ENCODE measurements at places on chromosomes 2 and 18.

- no peaks in the 10 kb centered on the region for H3K4me1 ChIP-seq
- no peak overlapping the region for H3K27ac ChIP-seq
- no peak for DNase-seq
- H3K4me3 ChIP-seq = no peak overlapping the region
- no peaks in the 10 kb centered on the region for H3K36me3 ChIP-seq
These were observed 107.0 kb downstream of the PDE1A start for GRCh38 chr2:182319556-182320505.

DNA sequence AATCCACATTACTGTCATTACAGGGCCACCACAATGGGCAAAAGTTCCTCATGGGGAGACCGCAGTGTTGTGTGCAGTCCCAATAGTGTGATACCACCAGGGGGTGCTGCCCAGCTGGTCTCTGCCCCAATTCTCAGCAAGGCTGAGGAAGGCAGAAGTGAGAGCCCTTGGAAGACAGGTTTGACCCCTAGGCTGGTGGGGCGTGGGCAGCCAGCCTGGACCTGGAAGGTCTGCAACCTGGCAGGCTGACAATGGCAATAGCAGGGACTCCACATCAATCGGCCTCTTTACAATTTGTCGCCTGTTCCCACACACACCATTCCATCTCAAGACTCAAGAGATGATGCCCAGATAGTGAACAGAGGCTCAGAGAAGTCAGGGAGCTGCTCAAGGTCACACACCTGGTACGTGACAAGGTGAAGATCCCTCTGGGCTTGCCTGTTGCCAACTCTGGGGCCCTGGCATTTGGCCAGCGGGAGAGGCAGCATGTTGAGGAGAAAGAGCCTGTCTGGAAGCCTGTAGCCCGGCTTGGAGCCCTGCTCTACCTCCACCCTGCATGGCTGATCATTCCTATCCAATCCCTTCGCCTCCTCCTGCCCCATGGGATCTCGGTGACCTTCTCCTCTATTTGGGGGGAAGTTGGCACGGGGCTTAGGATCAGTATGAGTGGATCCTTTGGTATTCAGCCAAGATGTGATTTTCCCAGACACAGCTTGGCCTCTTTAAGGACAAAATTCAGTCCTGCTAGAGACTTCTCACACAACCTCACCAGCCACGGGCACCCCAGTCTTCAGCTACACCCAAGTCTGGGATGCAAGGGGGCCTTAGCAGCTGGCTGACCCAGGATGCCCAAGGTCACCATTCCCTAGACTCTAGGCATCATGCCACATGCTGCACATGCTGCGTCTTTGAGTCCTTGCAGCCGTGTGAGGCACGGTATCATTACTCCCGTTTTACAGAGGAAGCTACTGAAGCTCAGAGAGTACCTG is 2.9 kb upstream of the ATOH8 start:
- peaks cover 33% of the 10 kb centered on the region for H3K27me3 ChIP-seq
- peaks cover 59% of the 10 kb centered on the region for H3K4me1 ChIP-seq
- no peaks in the 10 kb centered on the region for H3K36me3 ChIP-seq
- peak overlapping the region; percentile 51 for H3K4me3 ChIP-seq
- DNase-seq = peak; percentile 42
- H3K27ac ChIP-seq = no peak overlapping the region

GRCh38 chr2:675982-676646 is 1.1 kb downstream of the TMEM18 start:
- H3K36me3 ChIP-seq = peaks cover 3% of the 10 kb centered on the region
- peak overlapping the region; percentile 95 for H3K4me3 ChIP-seq
- H3K27me3 ChIP-seq = no peaks in the 10 kb centered on the region
- peak overlapping the region; percentile 95 for H3K27ac ChIP-seq
- DNase-seq = no peak

- H3K4me1 ChIP-seq = peaks cover 19% of the 10 kb centered on the region
- peaks cover 9% of the 10 kb centered on the region for H3K36me3 ChIP-seq
- no peaks in the 10 kb centered on the region for H3K27me3 ChIP-seq
- peak; percentile 76 for DNase-seq
- no peak within 1 kb of the TSS for H3K27ac ChIP-seq
- peak within 1 kb of the TSS; percentile 95 for H3K4me3 ChIP-seq
These were observed at the start of gene CMPK2 for GRCh38 chr2:6865346-6866274. Gene CMPK2 (minus strand): TSS chr2:6865907. CDS start chr2:6865696, 211 bp downstream.

- no peak overlapping the region for H3K27ac ChIP-seq
- DNase-seq = no peak
- H3K36me3 ChIP-seq = no peaks in the 10 kb centered on the region
- no peak overlapping the region for H3K4me3 ChIP-seq
- H3K27me3 ChIP-seq = no peaks in the 10 kb centered on the region
These were observed 41.2 kb upstream of the HS6ST1 start for GRCh38 chr2:128359841-128360240.

DNA sequence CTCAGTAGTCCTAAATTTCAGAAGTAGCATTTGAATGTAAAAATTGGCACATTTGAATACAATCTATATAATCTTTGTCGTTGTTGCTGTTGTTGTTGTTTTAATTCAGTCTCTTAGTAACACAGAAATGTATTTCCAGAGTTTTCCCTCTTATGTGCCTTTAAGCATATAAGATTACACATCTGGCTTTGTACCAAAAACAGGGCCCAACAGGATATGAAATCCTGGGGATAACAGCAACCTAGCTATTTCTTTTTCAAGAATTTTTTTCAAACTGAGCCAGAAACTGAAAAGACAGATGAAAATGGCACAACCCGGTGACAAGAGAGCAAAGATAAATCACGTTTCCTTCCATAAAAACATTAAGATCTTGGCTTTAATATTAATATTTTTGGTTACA is 906.7 kb downstream of the NRXN1 start:
- H3K27me3 ChIP-seq = no peaks in the 10 kb centered on the region
- H3K4me1 ChIP-seq = no peaks in the 10 kb centered on the region
- no peak overlapping the region for H3K27ac ChIP-seq
- no peaks in the 10 kb centered on the region for H3K36me3 ChIP-seq

DNA sequence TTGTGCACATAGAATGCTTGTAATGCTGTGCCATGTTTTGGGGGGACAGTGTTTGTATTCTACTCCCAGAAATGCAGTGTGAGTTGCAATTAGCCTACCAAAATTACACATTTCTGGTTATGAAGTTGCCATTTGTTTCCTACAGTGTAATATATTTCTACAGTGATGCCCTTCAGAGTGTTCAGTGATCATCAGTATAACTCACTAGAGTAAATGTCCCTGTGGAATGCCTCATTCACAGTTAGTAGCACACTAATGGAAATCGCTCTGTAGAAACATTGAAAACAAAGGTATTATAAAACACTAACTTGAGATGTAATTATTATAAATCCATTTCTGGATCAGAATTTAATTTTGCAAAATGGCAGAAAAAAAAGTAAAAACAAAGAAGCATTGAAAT is 498.7 kb downstream of the PTPRM start:
- DNase-seq = no peak
- no peaks in the 10 kb centered on the region for H3K27me3 ChIP-seq
- no peak overlapping the region for H3K27ac ChIP-seq
- H3K4me3 ChIP-seq = no peak overlapping the region
- no peaks in the 10 kb centered on the region for H3K36me3 ChIP-seq

GRCh38 chr18:23317975-23318675 is 135.0 kb upstream of the RIOK3 start:
- peaks cover 23% of the 10 kb centered on the region for H3K4me1 ChIP-seq
- no peak overlapping the region for H3K27ac ChIP-seq
- no peak overlapping the region for H3K4me3 ChIP-seq
- peaks cover 13% of the 10 kb centered on the region for H3K36me3 ChIP-seq
- no peak for DNase-seq

GRCh38 chr18:69874058-69874457 is 73.6 kb downstream of the CD226 start:
- H3K4me1 ChIP-seq = no peaks in the 10 kb centered on the region
- no peak for DNase-seq
- no peak overlapping the region for H3K27ac ChIP-seq
- no peaks in the 10 kb centered on the region for H3K27me3 ChIP-seq
- no peaks in the 10 kb centered on the region for H3K36me3 ChIP-seq
- no peak overlapping the region for H3K4me3 ChIP-seq

GRCh38 chr2:196136151-196136550 is 35.2 kb downstream of the STK17B start:
- no peaks in the 10 kb centered on the region for H3K27me3 ChIP-seq
- peaks cover 59% of the 10 kb centered on the region for H3K36me3 ChIP-seq
- peak overlapping the region; percentile 57 for H3K27ac ChIP-seq

DNA sequence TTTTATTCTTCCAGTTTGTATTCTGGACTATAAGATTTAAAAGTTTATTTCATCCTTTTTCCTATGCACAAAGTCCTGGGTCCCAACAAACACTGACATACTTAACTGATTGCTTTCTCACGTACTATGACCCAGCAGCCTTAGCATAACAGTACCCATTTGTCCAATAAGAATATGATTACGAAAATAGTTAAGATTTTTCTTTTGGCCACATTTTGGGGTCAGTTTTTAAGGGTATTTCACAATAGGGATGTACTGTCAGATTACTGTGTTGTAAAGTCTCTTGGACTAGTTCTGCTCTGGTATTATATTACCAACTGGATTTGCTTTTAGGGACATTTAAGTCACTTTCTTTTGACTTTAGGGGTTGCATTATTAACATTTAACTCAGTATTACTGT is 46.1 kb downstream of the TTC39C start:
- no peaks in the 10 kb centered on the region for H3K36me3 ChIP-seq
- H3K4me1 ChIP-seq = peaks cover 27% of the 10 kb centered on the region
- DNase-seq = no peak
- no peak overlapping the region for H3K27ac ChIP-seq
- no peaks in the 10 kb centered on the region for H3K27me3 ChIP-seq

DNA sequence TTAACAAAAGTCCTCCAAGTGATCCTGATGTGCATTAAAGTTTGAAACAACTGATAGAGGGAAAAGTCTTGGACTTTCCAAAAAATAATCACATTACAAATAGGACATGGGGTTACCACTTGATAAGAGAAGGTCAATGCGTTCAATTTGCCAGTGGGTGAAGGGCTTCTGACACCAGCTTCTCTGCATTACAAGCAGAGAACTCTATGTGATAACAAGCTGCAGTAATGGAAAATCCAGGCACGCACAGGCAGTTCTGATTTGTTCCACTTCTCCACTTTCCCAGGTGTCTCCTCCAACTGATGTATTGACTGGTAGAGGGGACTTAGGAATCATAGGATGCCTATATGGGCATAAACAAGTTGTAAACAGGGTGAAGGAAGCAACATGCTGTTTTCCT is 234.0 kb upstream of the MGAT5 start:
- no peaks in the 10 kb centered on the region for H3K36me3 ChIP-seq
- H3K27ac ChIP-seq = no peak overlapping the region
- H3K4me1 ChIP-seq = peaks cover 28% of the 10 kb centered on the region
- H3K27me3 ChIP-seq = peaks cover 9% of the 10 kb centered on the region
- no peak overlapping the region for H3K4me3 ChIP-seq

GRCh38 chr18:9334973-9335696 is 562 bp downstream of the TWSG1 start:
- peak overlapping the region; percentile 95 for H3K4me3 ChIP-seq
- peaks cover 6% of the 10 kb centered on the region for H3K4me1 ChIP-seq
- peak; percentile 29 for DNase-seq
- H3K27me3 ChIP-seq = no peaks in the 10 kb centered on the region
- no peaks in the 10 kb centered on the region for H3K36me3 ChIP-seq

Measured in naive B cell (primary cell).